ENCODE measurements at places on chromosomes 7 and 10.

DNA sequence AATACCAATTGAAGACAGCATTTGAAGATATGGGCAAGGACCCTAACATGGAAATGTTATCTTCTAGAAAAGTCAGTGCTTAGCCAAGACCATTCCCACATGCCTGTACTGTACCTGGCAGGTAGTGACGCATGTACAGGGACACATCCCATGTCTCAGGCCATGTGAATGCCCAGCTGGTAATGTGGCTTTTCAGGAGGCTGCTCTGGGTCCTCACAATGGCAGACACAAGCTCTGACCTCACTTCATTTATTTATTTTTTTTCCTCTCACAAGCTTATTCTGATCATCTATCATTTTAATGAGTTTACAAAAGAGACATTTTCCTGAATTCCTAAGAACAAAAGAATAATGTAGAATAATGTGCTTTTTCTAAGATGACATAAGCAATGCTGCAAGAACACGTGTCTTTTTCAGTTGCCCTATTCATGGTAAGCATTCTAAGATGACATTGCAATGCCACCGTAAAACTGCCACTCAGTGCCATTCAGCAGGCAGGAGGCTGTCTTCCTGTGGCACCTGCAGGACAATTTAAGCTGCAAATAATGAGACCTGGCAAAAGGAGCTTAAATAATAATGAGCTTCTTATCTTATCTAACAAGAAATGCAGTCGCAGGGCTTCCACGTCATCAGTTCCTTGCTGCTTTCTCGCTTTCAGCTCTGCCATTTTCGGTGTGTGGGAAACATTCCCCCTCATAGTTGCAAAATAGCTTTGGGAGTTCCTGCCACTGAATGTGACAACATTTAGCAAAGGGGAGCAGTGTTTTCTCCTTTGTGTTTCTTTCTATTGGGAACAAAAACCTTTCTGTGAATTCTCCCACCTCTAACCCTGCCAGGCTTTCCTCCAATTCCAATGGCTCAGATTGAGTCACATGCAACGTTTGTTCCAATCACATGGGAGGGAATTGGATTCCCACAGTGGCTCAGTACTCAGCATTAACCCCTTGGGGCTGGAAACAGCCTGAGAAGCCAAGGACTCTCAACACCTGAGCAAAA lies 113.0 kb downstream of the SEC23IP start:
- peaks cover 45% of the 10 kb centered on the region for H3K27me3 ChIP-seq
- no peak overlapping the region for H3K27ac ChIP-seq
- no peak for DNase-seq
- no peaks in the 10 kb centered on the region for H3K36me3 ChIP-seq
- H3K4me3 ChIP-seq: no peak overlapping the region

- H3K27ac ChIP-seq: no peak overlapping the region
- DNase-seq: peak; percentile 33
- H3K4me3 ChIP-seq: no peak overlapping the region
Measured at GRCh38 chr10:76119515-76119914, 688.1 kb downstream of the LRMDA start.

GRCh38 chr7:16770657-16771329 lies 17.2 kb downstream of the TSPAN13 start:
- H3K27me3 ChIP-seq: no peaks in the 10 kb centered on the region
- H3K4me1 ChIP-seq: peaks cover 24% of the 10 kb centered on the region
- peak overlapping the region; percentile 56 for H3K4me3 ChIP-seq
- DNase-seq: peak; percentile 51
- no peaks in the 10 kb centered on the region for H3K36me3 ChIP-seq
- H3K27ac ChIP-seq: peak overlapping the region; percentile 65

GRCh38 chr7:137592232-137592896 lies 248.8 kb upstream of the PTN start:
- no peaks in the 10 kb centered on the region for H3K36me3 ChIP-seq
- no peaks in the 10 kb centered on the region for H3K4me1 ChIP-seq
- peaks cover 14% of the 10 kb centered on the region for H3K27me3 ChIP-seq
- no peak overlapping the region for H3K4me3 ChIP-seq
- peak; percentile 70 for DNase-seq
- no peak overlapping the region for H3K27ac ChIP-seq

DNA sequence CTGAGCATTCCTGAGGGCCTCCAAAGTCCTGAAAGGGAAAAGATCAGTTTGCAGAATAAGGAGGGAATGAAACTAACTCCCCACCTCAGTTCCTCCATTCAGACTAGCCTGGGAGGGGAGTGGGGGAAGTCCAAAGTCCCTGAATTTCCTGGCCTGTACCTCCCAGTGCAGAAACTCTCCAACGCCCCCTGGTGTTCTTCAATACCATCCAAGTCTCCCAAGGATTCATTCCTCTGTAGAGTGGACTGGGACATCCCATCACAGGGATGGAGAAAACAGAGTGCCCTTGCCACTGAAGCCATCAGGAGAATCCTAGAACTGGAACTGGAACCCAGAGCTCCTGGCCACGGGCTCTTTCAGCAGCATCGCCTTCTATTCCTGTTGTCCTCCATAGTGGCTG lies 1.6 kb upstream of the COL13A1 start:
- DNase-seq: peak; percentile 75
- H3K36me3 ChIP-seq: no peaks in the 10 kb centered on the region
- H3K4me3 ChIP-seq: no peak overlapping the region
- H3K27me3 ChIP-seq: no peaks in the 10 kb centered on the region

- no peak overlapping the region for H3K4me3 ChIP-seq
- H3K4me1 ChIP-seq: no peaks in the 10 kb centered on the region
- no peaks in the 10 kb centered on the region for H3K36me3 ChIP-seq
Measured at GRCh38 chr10:27558612-27559020, 54.5 kb downstream of the RAB18 start.

DNA sequence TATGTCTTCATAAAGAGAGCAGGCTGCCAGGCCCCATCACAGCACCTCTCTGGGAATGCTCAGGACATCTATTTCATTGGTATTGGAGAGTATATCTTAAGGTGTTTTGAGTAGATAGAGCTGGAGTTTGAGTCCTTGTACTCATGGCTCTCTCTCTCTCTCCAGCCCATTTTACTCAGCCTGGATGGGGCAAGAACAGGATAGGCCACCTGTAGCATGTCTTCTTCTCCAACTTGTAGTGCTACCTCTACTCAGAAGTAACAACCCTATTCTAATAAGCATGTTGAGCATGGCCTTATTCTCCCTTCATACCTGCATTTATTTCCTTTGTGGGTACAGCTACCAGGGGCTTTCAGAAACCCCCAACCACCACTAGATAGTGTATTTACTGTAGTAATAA lies 21.9 kb downstream of the PRLHR start:
- H3K36me3 ChIP-seq: no peaks in the 10 kb centered on the region
- no peak overlapping the region for H3K4me3 ChIP-seq
- H3K27me3 ChIP-seq: no peaks in the 10 kb centered on the region
- peaks cover 24% of the 10 kb centered on the region for H3K4me1 ChIP-seq

- H3K4me1 ChIP-seq: peaks cover 4% of the 10 kb centered on the region
- DNase-seq: no peak
- H3K27me3 ChIP-seq: no peaks in the 10 kb centered on the region
- no peak overlapping the region for H3K27ac ChIP-seq
- H3K36me3 ChIP-seq: peaks cover 23% of the 10 kb centered on the region
Measured at GRCh38 chr7:138542183-138542582, 82.1 kb downstream of the TRIM24 start.

- no peaks in the 10 kb centered on the region for H3K27me3 ChIP-seq
- H3K4me3 ChIP-seq: no peak overlapping the region
- H3K36me3 ChIP-seq: no peaks in the 10 kb centered on the region
- no peak for DNase-seq
Measured at GRCh38 chr7:17944720-17945119, 4.4 kb upstream of the SNX13 start.

GRCh38 chr7:42714356-42714755 lies 197.5 kb downstream of the C7orf25 start:
- no peak for DNase-seq
- no peak overlapping the region for H3K4me3 ChIP-seq
- H3K27ac ChIP-seq: no peak overlapping the region
- H3K27me3 ChIP-seq: no peaks in the 10 kb centered on the region
- H3K36me3 ChIP-seq: no peaks in the 10 kb centered on the region

GRCh38 chr10:30434273-30435072 lies 489 bp downstream of the MAP3K8 start:
- peaks cover 35% of the 10 kb centered on the region for H3K36me3 ChIP-seq
- H3K27me3 ChIP-seq: no peaks in the 10 kb centered on the region
- H3K27ac ChIP-seq: peak overlapping the region; percentile 75
- peaks cover 35% of the 10 kb centered on the region for H3K4me1 ChIP-seq
- H3K4me3 ChIP-seq: peak overlapping the region; percentile 82
- peak; percentile 85 for DNase-seq

DNA sequence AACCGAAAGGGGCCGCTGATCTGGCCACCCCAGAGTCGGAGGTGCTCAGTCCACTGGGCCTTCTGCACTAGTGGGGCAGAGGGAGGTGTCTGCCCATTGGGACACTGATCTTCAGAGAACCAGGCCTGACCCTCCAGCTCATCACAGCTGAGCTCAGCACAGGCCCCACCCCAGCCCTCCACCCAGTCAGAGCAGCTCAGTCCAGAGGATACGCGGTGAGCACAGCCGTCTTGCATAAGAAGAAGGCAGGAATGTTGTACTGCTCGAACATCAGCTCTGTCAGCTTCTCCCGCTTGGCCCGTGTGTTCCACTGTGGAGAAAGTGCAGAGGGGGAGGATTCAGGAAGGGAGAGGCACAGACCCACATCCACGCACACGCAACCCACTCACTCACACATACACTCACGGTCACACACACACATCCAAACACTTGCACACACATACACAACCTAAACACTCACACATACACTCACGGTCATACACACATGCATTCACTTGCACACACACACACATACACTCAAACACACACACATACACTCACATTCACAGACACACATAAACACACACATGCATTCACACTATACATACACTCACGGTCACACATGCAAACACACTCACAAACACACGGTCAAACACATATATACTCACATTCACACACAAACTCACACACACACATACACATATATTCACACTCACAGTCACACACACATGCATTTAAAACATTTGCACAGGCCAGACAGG lies 6.3 kb downstream of the ACTL6B start:
- no peaks in the 10 kb centered on the region for H3K36me3 ChIP-seq
- no peak overlapping the region for H3K4me3 ChIP-seq
- DNase-seq: no peak
- H3K4me1 ChIP-seq: no peaks in the 10 kb centered on the region

- no peak overlapping the region for H3K4me3 ChIP-seq
- peaks cover 6% of the 10 kb centered on the region for H3K36me3 ChIP-seq
- H3K27ac ChIP-seq: no peak overlapping the region
- H3K27me3 ChIP-seq: peaks cover 10% of the 10 kb centered on the region
- no peak for DNase-seq
- peaks cover 6% of the 10 kb centered on the region for H3K4me1 ChIP-seq
Measured at GRCh38 chr7:21762469-21762868, 183.2 kb downstream of the CDCA7L start.

DNA sequence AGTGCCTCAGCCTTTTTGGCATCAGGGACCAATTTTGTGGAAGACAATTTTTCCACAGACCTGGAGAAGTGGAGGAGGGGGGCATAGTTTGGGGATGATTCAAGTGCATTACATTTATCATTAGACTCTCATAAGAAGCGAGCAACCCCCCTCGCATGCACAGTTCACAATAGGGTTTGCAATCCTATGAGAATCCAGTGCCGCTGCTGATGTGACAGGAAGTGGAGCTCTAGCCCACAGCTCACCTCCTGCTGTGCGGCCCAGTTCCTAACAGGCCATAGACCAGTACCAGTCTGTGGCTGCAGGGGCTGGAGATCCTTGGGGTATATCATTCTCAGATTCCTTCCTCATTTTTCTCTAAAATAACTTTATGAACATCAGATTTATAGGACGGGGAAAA lies 50.8 kb downstream of the ATAD1 start:
- no peak overlapping the region for H3K4me3 ChIP-seq
- H3K4me1 ChIP-seq: peaks cover 6% of the 10 kb centered on the region
- H3K27ac ChIP-seq: no peak overlapping the region
- H3K36me3 ChIP-seq: peaks cover 64% of the 10 kb centered on the region
- no peaks in the 10 kb centered on the region for H3K27me3 ChIP-seq
- DNase-seq: no peak

GRCh38 chr7:101531726-101532357 lies 97.3 kb downstream of the MYL10 start:
- peaks cover 19% of the 10 kb centered on the region for H3K27me3 ChIP-seq
- no peak for DNase-seq
- no peak overlapping the region for H3K4me3 ChIP-seq
- H3K27ac ChIP-seq: no peak overlapping the region

GRCh38 chr7:69898189-69898588 lies 299.9 kb downstream of the AUTS2 start:
- no peak overlapping the region for H3K4me3 ChIP-seq
- H3K4me1 ChIP-seq: no peaks in the 10 kb centered on the region
- no peaks in the 10 kb centered on the region for H3K36me3 ChIP-seq
- H3K27me3 ChIP-seq: no peaks in the 10 kb centered on the region

GRCh38 chr10:111187096-111187495 lies 110.3 kb downstream of the ADRA2A start:
- H3K27ac ChIP-seq: no peak overlapping the region
- H3K36me3 ChIP-seq: no peaks in the 10 kb centered on the region
- H3K4me1 ChIP-seq: no peaks in the 10 kb centered on the region
- H3K4me3 ChIP-seq: no peak overlapping the region
- no peak for DNase-seq

DNA sequence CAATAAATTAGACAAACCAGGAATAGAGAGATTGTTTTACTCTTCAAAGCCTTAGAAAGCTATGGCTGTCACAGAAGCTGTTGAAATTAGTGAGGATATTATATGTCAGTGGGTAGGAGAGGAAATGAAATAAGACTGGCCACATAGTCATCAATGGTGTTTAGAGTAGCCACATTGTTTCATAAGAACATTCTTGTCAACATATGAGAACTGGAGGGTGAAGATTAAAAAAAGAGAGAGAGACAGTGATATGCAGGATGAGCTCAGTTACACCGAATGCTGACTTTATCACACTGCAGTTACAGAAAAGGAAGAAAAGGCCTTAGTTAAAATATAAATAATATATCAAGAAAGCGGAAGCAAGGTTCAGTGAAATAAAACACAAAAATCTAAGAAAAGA lies 412.0 kb downstream of the CNTNAP2 start:
- peaks cover 84% of the 10 kb centered on the region for H3K27me3 ChIP-seq
- no peaks in the 10 kb centered on the region for H3K36me3 ChIP-seq
- no peak overlapping the region for H3K4me3 ChIP-seq
- H3K4me1 ChIP-seq: no peaks in the 10 kb centered on the region
- no peak for DNase-seq
- H3K27ac ChIP-seq: no peak overlapping the region

- peak overlapping the region; percentile 46 for H3K27ac ChIP-seq
- peaks cover 15% of the 10 kb centered on the region for H3K4me1 ChIP-seq
Measured at GRCh38 chr10:110260746-110261477, 43.8 kb downstream of the SMNDC1 start.

GRCh38 chr7:151429560-151430331 lies 10.2 kb downstream of the CRYGN start:
- H3K4me1 ChIP-seq: peaks cover 14% of the 10 kb centered on the region
- H3K36me3 ChIP-seq: no peaks in the 10 kb centered on the region
- H3K27me3 ChIP-seq: no peaks in the 10 kb centered on the region
- H3K27ac ChIP-seq: no peak overlapping the region
- H3K4me3 ChIP-seq: no peak overlapping the region
- DNase-seq: peak; percentile 71

GRCh38 chr10:26994743-26995142 lies 105.6 kb downstream of the ANKRD26 start:
- H3K4me1 ChIP-seq: no peaks in the 10 kb centered on the region
- peaks cover 5% of the 10 kb centered on the region for H3K36me3 ChIP-seq
- no peaks in the 10 kb centered on the region for H3K27me3 ChIP-seq
- no peak overlapping the region for H3K4me3 ChIP-seq
- DNase-seq: no peak
- no peak overlapping the region for H3K27ac ChIP-seq

Data from MCF 10A (cell line).